CD4-positive, alpha-beta T cell treated with Interleukin-4 for 4 hours (primary cell): ENCODE measurements at places on chromosomes 7 and 10.

GRCh38 chr7:130272381-130273080 is 5.9 kb downstream of the CPA2 start:
- no peak for DNase-seq

DNA sequence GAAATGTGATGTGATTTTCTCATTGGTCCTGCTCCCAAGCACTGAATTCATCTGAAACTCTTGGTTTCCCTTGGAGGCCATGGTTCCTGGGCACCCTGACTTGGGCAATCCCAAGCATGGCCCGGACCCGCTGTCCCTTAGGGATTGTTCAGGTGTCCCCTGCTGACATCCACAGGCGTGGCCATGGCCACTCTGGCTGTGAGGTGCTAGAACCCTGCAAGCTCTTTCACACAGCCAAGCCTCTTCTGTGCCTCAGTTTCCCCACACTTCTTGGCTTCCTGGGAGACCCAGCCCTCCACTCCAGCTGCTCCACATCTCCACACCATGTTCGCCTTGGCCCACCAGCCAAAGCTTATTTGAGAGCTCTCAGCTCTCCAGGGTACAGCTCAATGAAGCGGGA is 12.0 kb upstream of the AZGP1 start:
- no peak for DNase-seq

DNA sequence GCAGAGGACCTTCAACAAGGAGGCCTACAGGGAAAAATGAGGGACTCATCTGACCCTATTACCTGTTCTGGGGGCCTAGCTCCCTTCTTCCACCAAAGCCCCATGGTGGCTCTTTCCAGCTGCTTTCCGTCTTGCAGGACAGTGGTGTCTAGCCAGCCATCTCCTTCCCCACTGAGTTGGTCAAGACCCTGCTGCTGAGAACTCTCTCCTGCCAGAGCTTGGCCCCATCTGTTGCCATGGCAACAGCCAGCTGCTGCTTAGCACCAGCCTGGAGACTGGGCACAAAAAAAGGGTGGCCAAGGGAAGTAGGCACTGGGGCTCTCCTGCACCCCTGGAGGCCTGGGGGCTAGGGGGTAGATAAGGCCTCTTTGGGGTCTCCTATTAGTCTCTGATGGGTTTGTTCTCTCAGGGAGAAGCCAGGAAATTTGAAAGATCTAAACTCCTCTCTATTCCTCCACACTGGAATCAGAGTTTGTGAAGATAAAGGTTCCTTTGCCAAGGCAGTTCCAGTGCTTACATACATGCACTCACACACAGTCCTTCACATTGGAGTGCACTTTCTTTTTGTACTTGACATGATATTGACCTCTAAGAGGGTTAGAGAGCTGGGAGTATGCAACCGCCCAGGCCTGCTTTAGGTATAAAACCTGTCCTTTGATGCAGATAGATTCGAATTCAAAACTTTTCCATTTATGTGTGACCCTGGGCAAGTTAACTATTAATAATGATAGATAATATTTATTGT is 15.8 kb downstream of the TSPAN33 start:
- DNase-seq, result no peak

DNA sequence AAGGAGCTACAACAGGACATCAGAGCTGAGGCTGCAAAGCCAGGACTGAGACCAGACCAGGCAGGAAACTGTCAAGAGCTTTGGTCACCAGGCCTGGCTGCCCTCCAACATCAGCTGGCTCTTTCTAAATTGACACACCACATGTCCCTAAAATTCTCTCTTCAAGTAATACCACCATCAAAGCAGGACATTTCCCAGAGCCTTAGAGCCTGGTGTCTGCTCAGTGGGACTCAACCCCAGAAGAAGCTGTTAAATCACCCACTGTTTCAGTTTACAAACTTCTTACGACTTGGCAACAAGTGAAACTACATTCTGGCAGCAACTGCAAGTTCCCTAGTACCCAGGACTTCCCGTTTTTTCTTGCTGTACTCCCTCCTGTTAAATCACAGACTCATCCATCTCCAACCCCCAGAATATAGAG is 3.8 kb upstream of the IL6 start:
- no peak for DNase-seq

DNA sequence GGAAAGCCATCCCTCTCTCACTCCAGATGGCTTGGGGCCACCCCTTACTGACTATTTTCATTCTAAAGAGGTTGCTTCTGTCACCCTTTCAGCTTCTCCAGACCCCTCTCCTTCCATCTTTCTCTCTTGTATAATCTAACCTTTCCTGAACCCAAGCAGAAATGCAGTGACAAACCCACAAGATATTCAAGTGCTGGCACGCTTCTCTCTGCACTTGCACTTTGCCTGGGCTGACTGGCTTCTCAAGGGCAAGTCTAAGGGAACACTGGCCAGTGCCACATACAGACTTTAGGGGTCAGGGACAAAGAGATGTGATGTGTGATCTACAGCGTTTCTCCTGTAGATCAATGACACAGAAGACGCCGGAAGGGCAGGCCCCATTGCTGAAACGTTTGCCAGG is 150.4 kb upstream of the LANCL2 start:
- no peak for DNase-seq

- peak; percentile 76 for DNase-seq
Measured at GRCh38 chr7:1028044-1028770, 16.1 kb upstream of the GPR146 start.

- DNase-seq, result no peak
Measured at GRCh38 chr7:1355568-1356340, 103.5 kb downstream of the MICALL2 start.

DNA sequence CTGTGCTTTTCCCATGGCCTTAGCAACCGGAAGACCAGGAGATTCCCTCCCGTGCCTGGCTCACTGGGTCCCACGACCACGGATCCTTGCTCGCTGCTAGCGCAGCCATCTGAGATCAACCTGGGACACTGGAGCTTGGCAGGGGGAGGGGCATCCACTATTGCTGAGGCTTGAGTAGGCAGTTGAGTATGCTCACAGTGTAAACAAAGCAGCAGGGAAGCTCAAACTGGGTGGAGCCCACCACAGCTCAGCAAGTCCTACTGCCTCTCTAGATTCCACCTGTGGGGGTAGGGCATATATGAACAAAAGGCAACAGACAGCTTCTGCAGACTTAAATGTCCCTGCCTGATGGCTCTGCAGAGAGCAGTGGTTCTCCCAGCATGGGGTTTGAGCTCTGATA is 697.0 kb downstream of the SORCS1 start:
- no peak for DNase-seq

DNA sequence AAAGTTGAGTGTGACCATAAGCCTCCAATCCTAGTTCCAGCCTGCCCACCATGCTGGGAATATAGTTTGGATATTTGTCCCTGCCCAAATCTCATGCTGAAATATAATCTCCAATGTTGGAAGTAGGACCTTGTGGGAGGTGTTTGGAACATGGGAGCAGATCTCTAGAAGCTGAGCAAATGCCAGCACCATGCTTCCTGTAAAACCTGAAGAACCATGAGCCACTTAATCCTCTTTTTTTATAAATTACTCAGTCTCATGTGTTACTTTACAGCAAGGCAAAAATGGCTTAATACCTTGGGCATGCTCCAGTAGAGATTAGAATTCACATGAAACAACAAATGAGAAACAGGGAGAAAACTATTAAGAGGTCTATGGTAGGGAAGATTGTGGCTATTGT is 27.2 kb downstream of the STEAP1 start:
- no peak for DNase-seq

GRCh38 chr7:50748472-50748871 is 34.2 kb downstream of the GRB10 start:
- no peak for DNase-seq

DNA sequence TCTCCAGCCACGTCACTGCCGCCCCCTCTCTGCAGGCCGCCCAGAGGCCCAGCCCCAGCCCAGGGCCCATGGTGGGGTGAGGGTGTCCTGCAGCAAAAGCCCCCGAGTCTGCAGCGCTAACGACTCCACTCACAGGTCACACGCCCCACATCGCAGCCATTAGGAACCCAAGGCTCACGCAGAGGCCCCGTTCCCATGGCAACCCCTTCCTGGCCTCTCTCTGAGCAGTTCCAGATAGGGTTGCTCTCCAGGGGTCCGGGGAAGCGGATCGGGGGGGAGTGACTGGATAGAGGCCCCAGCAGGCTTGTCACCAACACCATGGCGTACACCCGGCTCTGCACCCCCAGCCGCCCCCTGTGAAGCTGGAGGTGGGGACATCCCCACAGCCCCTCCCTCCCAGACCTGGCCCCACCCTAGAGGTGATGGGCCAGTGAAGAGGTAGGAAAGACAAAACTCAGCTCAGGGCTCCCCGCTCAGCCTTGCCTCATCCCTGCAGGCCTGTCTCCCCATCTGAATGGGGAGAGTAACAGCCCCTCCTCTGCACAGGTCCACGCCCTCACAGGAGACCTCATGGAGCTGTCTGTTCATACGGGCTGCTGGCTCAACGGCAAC is 41.2 kb downstream of the TNRC18 start:
- DNase-seq, result no peak

DNA sequence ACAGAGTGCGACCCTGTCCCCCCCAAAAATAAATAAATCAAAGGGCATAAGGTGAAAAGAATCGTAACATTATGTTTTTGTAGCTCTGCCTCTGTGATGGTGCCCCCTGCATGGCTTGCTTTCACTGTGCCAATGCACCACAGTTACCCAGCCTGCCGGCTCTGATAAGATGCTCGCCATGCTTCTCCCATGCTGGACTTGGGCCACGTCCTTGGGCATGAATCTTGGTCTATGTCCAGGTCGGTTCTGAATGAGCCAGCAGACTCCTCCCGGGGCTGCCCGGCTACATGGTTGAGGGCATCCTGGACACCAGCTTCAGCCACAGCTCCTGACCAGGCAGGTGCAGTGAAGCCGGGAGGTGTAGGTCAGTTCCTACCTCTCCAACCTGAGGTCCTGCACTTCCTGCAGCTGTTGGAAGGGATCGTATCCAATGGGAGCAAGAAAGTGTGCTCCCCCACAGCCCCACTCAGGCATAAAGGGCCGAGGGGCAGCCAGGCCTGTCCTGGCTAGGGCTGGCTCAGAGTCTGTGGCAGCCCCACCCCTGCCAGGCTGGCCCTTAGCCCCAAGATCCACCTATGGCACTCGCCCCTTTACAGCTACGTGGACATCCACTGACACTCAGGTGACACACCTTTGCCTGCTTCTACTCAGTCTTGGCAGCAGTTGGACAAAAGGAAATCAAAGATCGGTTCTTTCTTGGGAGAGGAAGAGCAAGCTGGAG is 34.1 kb downstream of the CHST3 start:
- no peak for DNase-seq

- DNase-seq, result peak; percentile 6
Measured at GRCh38 chr10:125343118-125343925, 183.0 kb upstream of the CTBP2 start.

DNA sequence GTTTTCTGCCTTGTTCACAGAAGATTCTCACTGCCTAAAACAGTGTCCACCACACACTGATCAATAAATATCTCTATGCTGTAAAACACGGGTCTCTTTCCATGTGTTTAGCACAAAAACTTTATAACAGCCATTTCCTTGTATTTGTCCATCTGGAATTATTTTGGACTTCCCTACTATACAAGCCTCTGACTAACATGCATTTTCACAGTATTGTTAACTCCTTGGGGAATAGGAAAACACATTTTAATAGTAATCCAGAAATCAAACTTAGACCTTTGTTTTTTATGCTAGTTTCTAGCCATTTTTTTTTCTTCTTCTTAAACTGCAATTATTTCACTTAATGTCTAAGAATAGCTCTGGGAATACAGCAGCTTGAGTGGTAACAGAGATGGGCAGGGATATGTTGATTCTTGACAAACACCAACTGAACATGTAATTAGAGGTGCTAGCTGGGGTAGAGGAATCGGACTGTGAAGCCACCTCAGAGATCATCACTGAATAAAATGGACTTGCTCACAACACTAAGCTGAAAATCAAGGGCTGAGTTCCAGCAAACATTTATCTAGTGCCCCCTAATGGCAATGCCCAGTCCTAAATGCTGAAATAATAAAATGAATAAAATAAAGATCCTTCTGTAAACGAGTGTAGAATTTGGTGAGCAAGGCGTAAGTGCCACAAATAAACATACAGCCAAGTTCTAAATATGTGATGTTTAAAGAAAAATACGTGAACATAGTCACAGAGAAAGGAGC is 593.1 kb downstream of the SORCS1 start:
- no peak for DNase-seq
